ENCODE measurements at places on chromosomes 16 and 17.
A peak's percentile ranks its signal among the peaks of the same experiment; 100 is the strongest.

DNA sequence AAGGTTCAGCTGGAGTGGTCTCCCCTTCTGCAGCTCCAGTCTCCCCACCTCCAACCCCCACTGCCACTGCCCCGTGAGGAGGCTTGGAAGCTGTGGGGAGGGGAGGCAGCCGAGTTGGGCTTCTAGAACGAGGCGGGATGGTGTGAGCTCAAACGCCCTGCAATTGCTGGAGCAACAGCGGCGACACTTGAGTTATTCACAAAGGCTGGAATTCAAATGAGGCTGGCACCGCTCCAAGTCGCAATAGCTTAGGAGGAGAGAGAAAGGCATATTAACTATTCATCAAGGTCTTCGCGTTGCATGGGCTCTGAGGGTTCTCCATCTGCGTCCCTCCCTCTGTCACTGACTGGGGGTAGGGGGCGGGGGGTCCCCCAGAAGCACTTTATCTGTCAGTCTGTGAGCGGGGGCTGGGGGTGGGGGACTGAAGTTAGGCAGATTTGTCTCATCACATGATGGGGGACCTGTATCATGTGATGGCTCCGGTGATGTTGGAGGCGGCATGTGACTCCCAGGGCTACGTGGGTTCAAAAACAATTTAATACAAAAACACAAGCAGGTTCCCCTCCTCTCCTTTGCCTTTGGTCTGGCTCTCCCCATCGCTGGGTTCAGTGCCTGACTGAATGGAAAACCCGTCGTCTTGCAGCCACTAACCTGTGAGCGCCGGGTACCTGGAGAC is 70.5 kb downstream of the RBBP6 start:
- DNase-seq, result no peak

GRCh38 chr16:77113835-77114234 is 77.2 kb upstream of the MON1B start:
- no peak for DNase-seq

DNA sequence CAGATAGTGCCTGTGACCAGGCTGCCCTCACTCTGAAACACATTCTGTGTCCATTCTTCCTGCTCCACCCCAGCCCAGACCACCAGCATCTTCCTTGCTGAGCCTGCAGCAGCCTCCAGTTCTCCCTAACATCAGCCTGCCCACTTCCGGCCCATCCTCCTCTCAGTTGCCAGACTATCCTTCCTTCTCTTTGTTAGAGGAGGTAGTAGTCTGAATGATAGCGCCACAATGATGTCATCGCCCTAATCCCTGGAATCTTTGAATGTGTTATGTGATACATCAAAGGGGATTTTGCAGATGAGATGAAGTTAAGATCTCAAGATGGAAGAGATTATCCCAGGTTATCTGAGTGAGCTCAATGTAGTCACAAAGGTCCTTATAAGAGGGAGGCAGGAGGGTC is 3.2 kb upstream of the ZDHHC1 start:
- no peak for DNase-seq

- DNase-seq, result no peak
Observed at GRCh38 chr17:73735245-73735644, 91.0 kb upstream of the SDK2 start.

- peak; percentile 8 for DNase-seq
Observed at GRCh38 chr17:79242873-79243602, 168.4 kb downstream of the ENGASE start.

DNA sequence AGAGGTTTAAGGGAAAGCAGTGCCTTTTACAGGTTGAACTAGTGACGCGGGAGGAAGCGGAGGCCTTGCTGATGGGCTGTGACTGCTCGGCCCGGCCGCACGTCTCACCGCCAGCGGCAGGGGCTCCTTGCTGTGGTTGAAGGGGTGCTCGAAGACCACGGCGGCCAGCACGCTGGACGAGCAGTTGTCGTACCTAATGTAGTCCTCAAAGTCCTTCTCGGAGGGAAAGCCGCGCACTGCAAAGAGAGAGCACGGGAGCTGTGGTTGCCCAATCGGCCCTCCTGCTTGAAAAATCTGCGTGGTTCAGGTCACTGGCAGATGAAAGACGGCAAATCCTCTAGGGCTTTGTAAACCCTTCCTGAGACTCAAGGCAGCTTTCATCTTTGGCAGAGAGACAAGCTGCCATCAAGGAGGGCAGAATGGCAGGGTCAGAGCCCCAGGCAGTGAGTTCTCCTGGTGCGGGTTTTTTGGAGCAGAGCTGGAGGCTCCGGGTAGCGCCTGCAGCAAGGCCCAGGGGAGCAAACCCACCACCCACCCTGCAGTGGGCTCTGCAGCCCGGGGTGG is 16.1 kb downstream of the ABCA3 start:
- no peak for DNase-seq

DNA sequence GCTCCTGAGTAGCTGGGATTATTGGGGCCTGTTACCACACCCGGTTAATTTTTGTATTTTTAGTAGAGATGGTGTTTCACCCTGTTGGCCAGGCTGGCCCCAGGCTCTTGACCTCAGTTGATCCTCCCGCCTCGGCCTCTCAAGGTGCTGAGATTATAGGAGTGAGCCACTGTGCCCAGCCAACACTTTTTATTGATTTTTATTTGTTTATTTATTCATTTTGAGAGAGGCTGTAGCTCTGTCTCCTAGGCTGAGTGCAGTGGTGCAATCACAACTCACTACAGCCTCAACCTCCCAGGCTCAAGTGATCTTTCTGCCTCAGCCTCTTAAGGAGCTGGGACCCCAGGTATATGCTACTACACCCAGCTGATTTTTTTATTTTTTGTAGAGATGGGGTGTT is 54.7 kb downstream of the TNRC6A start:
- DNase-seq, result no peak

DNA sequence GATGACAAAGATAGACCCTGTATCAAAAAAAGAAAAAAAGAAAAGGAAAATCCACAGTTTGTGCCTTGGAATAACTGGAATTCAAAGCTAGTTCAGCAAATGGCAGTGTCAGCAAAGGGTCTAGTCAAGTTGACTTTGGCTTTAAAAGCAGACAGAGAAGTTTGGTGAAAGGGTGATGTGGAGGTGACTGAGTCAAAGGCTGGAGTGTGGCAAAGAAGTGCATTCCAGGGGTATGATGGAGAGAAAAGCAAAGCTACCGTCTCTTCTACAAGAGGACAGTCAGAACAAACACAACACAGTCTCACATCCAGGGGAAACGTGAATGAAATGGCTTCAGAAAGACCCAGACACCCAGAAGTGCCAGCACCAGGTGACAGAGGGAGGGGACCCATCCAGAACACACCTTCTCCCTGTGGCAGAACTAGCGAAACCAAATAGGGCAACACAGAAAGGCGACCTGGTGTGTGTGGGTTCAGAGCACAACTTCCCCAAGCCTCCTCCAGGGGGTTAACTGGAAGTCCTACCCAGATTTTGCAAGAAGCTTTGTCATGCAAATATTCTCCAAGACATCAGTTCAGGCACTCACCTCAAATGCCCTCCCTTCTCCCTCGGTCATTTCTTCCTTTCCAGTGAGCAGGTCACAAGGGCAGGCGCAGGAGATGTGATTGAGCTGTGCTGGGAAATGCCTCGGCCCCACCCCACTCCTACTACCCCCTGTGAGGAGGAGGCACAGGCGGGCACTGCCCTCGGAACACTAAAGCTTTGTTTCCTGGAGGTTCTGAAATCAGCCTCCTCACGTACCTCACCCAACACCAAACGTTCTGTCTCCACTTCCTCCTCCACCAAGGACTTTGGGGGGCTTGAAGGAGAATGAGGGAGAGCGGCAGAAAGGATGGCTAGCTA is 481.9 kb downstream of the SOX9 start:
- DNase-seq, result peak; percentile 66

DNA sequence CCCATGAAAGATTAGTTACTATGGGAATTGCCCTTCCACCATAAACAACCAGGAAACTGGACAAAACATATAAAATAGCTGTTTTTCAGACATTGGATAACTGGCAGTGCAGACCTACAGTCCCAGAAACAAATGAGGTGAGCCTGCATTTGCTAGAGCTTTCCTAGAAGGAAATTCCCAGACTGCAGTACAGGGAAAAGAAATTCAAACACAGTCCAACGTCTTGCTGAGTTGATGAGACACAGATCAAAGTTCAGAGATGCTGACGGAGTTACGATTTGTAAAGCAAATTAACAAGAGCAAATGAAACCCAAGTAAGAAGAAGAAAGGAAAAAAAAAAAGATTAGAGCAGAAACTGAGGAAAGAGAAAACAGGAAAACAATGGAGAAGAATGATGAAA is 41.3 kb upstream of the MNT start:
- DNase-seq, result no peak

DNA sequence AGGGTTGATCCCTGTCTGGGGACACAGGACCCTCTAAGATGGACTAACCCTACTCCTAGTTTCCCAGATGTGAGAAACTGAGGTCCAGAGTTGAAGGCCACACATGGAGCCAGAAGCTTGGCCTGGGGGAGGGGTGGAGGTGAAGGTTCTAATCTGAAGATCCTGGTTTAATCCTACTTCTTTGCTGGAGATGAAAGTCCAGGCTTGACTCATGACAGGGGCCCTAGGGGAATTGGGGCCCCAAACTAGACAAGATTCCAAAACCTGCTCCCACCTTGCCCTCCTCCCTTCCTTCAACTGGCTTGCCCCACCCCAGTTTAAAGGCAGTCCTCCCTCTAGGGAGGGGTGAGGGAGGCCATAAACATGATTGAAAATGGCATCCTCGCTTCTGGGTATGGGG is 21.6 kb downstream of the IGF2BP1 start:
- DNase-seq, result no peak

DNA sequence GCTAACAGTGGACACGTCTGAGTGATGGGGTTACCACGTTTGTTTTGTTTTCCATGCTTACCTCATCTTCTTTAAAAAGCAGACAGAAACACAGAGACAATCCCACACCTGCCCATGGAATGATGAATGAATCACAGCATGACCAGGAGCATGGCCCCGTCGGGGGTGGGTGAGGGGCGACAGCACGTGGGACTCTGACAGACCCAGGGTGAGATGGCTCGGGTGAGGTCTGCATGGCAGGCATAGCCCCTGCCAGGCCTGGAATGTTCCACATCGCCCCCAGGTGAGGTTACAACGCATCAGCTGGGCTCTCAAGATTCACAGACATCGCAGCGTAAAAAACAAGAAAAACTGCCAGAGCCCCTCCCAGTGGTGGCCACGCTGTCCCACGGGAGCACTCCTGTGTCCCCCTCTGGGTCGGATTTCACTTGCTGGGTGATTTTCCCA is 18.1 kb downstream of the SLC7A5 start:
- no peak for DNase-seq

DNA sequence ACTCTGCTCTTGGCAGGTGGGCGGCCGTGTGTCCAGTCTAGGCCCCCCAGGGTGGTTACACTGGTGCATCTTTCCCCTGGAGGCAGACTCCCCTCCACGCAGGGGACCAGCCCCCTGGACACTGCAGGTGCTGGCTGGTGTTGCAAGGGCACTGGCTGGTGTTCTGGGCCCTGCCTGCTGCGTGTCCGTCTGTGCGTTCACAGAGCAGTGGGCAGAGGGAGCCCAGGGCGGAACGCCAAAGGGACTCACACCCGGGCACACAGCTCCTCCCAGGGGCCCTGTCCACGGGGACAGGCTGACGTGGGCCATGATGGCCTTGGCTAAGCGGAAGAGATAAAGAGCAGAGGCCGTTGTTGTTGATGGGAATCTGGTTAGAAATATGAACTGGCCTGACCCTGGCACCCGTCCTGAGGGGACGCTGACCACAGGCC is 27.3 kb downstream of the ACSF3 start:
- DNase-seq, result no peak

- peak; percentile 71 for DNase-seq
Observed at GRCh38 chr16:30934827-30935557, 11.6 kb downstream of the FBXL19 start.

- DNase-seq, result peak; percentile 87
Observed at GRCh38 chr16:31367853-31368252, 12.9 kb downstream of the ITGAX start.

- DNase-seq, result no peak
Observed at GRCh38 chr16:74448990-74449389, 27.7 kb upstream of the CLEC18B start.

DNA sequence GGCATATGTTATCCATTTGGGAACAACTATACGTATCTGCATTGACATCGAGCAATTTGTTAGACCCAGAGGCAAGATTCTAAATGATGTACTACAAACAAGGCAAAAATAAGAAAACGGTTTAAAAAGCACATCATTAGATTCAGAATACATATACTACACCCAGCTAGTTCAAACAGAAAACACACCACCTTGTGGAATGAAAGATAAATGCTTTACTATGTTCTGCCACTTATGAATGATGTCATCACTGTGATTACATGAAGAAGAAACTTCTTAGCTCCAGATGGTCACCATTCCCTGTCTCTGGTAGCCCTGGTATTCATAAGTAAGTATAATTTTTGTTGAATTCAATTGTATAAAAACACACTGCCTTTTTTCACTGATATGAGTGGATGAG is 7.8 kb downstream of the NACA2 start:
- DNase-seq, result peak; percentile 46

GRCh38 chr16:1619976-1620375 is 7.8 kb downstream of the CRAMP1 start:
- DNase-seq, result no peak

GRCh38 chr17:72158895-72159885 is 38.4 kb downstream of the SOX9 start:
- no peak for DNase-seq

DNA sequence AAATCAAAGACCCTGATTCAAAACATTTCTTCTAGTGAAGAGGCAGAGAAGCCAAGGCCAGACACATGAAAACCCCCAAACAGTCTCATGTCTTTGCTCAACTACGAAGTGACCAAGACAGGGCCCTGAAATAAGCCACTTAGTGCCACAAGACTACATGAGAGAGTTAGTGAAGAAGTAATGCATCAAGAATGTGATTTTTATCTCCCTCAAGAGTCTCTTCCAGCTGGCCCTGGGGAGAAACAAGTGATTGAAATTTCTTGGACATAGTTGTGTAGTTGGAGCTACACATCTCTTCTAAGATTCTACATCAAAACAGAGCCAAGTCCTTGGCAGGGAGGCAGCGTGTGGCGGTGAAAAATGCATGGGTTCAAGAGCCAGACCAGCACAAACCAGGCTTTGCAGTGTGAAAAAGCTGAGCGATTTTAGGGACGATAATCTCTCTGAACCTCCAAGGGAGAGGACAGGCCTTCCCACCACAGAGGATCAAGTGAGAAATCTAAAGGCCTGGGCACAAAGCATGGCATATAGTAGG is 30.6 kb downstream of the LYRM1 start:
- DNase-seq, result no peak

DNA sequence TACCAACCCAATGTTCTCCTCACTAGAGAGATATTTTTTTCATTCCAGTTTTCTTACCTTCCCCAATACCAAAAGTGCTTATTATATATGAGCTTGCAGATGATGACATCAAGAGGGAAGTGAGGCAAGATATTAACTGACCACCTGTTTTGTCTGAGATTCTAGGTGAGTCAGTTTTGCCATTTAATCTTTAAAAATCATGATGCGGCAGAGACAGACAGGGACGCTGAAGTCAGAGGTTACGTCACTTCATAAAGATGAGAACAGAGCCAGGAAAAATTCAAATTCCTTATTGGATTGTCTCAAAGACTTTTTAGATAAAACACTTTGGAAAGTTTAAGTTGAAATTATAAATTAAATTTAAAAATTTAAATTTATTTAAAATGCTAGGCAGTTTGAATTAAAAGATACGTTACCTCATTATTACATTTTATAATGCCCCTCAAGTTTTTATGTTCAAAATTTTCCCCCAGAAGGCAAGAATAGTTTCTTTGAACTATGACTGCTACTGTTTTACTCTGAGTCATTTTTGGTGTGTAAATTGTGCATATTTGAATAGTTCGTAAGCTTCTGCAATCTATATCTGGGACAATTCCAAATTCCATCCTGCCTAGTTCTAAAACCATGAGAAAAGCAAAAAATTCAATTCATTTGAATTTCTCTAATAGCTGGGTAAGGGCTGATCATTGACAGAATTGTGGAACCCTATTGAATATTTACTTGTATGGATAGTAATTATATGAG is 839.6 kb upstream of the GOT2 start:
- no peak for DNase-seq
